ENCODE measurements at places on chromosomes 11 and 22.

DNA sequence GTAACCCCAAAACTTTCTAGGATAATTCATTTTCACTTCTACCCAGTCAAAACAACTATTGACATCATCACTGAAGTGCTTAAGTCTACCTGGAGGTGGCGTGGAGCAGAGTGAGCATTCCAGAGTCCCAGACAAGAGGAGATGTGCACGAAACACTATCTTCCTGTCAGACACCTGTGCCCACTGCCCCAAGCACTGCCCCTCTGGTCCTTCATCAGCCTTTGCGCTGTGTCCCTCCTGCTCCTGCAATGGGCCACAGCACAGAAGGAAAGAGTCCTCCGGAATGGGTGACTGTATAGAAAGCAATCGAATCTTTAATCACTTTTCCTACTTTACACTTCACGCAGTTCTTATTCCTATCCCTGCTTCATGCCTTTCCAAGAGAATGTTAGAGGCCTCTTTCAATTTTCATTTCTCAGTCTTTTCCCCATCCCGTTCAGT is 512 bp upstream of the GRIA4 start:
- DNase-seq = no peak

DNA sequence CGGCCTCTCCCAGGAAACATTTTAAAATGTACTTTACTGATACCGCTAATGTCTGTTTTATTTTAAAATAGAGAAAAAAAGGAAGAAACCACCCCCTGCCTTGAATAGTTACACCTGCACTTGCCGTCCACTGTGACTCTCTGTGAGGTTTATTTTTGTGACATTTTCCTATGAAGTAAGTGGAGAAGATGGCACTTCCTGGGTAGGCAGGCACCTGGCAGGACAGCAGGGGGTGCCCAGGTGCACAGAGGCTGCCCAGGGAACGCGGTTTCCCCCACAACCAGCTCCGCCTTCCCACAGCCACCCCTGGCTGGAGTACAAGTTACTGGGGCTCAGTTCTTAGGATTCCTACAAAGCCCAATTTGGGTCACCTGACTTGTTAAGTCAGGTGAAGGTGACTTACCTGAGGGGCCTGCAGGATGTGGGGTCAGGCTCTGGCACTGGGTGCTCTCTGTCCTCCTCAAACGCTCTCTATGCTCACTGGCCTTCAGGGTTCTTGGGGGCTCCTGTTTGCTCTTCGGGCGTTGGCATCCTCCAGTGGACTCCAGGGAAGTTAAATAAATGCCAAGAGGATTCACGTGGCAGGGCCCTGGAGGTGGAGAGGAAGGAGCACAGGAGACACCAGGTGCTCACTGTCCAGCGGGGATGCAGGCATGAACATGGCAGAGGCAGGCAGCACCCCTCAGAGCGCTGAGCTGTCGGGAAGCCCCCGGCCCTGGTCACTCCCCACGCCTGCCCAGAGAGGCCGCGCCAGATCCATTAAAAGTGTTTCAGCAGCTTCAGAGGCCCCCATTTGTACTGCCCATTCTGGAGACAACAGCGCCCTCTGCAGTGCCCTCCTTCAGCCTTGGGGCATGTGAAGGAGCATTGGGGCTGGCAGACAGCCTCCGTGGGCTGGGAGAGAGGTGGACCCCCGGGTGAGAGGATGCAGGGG is 1021.2 kb downstream of the TBC1D22A start:
- DNase-seq = no peak

- no peak for DNase-seq
Measured at GRCh38 chr11:95972060-95972459, 48.2 kb upstream of the MTMR2 start.

DNA sequence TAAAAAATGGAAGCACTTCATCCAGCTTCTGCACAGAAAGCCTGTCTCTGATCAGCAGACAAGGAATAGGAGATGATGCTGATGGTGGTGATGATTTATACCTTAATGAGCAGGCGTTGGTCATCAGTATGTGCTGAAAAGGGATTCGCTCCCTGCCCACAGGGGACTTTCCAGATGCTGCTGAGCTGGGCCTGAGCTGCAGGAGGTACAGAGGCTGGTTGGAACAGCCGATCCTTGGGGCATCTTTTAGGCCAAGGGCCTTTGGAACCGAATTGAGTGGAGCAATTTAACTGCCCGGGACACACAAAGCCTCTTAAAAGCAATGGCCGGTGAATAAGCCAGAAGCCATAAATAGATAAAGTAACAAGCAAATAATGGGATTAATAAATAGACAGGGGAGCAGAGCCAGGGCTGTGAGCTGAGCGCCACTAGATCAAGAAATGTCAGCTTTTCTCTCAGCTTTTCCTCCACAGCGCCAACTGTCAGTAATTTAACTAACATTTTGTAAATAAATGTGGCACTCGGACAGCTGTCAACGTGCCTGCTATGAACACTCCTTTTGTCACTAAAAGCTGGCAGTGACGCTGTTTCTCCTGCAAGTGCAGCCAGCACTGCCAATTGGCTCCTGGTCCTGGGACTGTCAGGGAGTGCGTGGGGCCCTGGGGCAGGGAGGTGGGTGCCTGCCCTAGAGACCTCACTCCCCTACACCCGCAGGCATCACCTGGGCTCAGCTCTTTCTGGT is 562.3 kb downstream of the NTM start:
- DNase-seq = no peak
